ENCODE measurements at places on chromosomes 6 and 20.

DNA sequence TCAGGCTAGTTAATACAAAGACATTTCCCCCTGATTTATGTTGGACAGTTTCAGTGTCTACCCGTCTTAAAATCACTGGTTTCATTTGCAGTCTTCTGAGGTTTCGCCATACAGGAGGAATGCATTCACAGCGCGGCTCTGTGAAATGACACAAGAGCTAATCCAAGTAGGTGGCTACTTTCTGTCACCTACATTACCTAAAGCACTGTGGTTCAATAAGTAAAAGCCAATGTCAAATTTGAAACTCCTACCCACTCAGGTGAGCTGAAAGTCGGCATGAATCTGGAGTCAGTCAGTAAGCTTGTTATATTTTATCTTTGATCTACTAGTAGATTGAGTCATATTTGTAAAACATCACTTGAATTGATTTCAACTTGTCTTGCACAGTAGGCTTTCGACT lies 370.8 kb downstream of the LAMA2 start:
- DNase-seq, result no peak

DNA sequence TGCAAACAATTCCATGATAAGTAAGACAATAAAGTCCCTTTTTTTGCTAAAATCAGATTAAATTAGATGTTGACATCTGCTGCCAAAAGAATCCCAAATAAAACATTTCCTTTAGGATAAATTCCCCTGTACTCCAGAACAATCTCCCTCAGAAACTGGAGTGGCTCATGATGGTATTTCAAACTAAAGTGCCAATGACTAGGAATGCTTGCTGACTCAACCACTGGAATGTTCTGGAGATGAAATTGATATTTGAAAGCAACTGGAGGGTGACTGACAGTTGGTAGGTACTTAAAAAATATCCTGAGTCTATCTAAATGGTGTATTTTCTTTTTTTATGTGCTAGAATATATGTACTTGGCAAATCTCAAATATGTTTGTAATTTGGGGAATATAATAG lies 350.1 kb upstream of the TSHZ2 start:
- DNase-seq, result no peak

GRCh38 chr6:150495126-150495525 lies 104.6 kb upstream of the PLEKHG1 start:
- DNase-seq, result no peak

GRCh38 chr6:151012321-151013294 lies 147.1 kb downstream of the MTHFD1L start:
- DNase-seq, result no peak

DNA sequence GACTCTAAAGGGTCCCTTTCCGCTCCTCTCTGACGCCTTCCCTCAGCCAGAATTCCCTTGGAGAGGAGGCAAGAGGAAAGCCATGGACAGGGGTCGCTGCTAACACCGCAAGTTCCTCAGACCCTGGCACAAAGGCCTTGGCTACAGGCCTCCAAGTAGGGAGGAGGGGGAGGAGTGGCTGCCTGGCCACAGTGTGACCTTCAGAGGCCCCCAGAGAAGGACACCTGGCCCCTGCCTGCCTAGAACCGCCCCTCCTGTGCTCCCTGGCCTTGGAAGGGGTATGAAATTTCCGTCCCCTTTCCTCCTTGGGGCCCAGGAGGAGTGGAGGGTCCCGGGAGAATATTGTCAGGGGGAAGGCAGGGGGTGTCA lies 2.7 kb downstream of the VEGFA start:
- DNase-seq, result no peak

- no peak for DNase-seq
Observed at GRCh38 chr20:10682939-10683338, 9.1 kb upstream of the JAG1 start.
